Lung (tissue), 17 donors: ENCODE measurements at places on chromosomes 13 and 19.

DNA sequence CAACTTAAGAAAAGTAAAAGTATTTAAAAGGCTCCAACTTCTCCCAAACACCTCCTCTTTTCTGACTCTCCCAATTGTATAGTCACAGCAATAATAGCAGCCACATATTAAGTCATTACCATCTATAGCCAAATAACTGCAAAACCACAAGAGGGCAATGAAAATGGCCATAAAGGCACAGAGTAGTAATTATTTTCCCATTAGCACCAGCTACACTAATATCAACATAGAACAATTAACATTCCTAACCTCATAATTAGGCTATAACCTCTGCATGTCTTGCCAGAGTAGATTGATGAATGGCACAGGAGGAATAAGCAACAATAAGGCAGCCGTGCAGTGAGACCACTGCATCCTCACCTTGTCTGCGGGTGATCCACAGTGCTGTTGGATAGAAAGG, 226.4 kb upstream of the SERP2 start:
- DNase-seq, result no peak

DNA sequence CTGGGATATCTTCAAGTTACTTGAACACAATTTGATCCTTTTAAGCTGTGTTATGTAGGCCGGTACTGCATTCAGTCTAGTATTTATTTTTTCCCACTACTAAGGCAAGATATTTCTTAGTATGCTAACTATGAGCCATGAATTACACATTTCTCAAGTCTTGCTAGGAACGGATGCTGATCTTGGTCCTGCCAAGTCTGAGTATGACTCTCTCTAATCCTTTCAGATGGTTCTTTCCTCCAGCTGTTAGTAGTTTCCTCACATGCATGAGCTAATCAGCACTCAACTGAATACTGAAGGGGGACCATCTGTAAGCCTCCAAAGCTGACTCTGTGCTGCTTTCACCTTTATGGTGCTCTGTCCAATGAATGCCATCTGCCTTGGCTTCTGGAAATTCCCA, 460.3 kb downstream of the KCTD12 start:
- peak; percentile 19 for DNase-seq

DNA sequence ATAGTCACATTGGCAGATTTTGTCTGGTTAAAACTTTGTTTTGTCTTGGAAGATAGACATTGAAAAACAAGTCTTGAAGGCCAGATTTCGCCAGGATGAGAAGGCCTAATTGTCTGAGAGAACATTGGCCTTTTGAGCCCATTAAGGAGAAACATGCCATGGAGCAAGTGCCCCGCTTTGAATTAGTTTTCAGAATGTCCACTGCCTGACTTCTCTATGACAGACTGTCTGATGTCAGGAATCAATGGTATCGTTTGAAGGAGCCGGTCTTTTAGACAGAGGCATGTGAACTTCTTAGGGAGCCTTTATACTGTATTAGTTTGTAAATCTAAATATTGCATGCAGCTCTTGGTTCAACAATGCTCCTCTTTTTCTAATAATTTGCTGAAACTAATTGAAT, 155.9 kb downstream of the DLEU7 start:
- no peak for DNase-seq

DNA sequence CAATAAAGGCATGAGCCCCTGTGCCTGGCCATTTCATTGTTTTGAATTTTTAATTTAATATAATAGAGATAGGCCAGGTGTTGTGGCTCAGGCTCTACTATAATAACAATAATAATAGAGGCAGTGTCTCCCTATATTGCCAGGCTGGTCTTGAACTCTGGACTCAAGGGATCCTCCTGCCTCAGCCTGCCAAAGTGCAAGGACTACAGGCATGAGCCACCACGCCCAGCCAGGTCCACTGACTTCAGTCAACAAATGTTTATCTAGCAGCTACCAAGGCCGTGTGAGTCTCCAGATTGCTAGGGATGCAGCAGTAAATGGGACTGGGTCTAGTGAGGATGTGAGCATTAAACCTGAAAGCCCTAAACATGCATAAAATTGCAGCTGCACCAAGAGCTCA, 13.8 kb upstream of the ILF3 start:
- no peak for DNase-seq

DNA sequence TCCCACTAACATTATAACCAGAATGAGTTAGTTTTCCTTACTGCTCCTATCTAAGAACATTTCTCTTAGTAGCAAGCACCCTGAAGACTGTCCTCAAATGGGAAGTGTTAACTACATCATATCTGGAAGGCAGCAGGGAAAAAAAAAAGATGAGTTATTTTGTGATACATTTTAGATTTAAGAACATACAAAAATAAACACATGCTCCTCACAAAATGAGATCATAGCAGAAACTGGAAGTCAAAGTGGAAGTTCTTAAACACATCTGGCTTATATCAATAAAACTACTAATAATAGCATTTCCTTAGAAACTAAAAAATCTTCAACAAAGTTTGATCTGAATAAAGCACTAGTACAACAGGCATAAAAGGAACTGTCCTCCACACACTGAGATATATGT, 70.4 kb downstream of the SLITRK6 start:
- DNase-seq, result no peak

GRCh38 chr19:54418030-54418929, 3.0 kb downstream of the TTYH1 start:
- DNase-seq, result peak; percentile 50

- peak; percentile 73 for DNase-seq
These were observed 422 bp upstream of the MTUS2 start for GRCh38 chr13:28819735-28820098.

DNA sequence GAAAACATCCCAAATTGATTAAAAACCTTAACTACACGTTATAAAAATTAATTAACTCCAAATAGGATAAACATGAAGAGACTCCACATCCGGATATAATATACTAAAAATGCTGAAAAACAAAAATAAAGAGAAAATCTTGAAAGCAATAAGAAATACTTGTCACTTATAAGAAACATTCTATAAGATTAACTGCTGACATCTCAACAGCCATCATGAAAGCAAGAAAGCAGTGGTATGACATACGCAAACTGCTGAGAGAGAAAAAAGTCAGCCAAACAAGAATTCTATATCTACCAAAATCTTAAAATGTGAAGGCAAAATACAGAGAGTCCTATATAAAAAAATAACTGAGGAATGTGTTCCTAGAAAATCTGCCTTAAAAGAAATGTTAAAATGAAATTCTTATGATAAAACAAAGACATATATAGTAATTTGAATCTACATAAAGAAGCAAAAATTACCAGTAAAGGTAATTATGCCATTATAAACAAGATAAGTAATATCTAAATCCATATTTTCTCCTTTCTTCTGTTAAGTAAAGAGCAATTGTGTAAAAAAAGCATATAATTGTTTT, 1851.1 kb downstream of the PCDH9 start:
- DNase-seq, result no peak

GRCh38 chr19:9054207-9054606, 32.7 kb upstream of the OR1M1 start:
- no peak for DNase-seq

DNA sequence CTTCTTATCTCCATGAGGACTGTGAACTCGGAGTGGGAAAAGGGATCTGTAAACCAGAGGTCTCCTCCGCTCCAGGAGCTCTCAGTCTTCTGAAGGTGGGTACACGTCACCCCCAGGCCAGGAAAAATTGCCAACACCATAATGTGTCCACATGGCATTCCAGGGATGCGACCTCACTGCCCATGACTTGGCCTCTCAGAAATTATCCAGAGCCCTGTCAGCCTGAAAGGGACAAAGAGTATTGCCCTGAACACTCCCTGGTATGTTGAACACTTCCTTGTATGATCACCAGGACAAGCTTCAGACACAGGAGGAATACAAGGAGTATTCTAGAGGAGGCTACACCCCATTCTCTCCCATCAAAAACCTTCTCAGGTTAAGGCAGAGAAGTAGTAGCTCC, 81.0 kb upstream of the SLC7A1 start:
- no peak for DNase-seq

DNA sequence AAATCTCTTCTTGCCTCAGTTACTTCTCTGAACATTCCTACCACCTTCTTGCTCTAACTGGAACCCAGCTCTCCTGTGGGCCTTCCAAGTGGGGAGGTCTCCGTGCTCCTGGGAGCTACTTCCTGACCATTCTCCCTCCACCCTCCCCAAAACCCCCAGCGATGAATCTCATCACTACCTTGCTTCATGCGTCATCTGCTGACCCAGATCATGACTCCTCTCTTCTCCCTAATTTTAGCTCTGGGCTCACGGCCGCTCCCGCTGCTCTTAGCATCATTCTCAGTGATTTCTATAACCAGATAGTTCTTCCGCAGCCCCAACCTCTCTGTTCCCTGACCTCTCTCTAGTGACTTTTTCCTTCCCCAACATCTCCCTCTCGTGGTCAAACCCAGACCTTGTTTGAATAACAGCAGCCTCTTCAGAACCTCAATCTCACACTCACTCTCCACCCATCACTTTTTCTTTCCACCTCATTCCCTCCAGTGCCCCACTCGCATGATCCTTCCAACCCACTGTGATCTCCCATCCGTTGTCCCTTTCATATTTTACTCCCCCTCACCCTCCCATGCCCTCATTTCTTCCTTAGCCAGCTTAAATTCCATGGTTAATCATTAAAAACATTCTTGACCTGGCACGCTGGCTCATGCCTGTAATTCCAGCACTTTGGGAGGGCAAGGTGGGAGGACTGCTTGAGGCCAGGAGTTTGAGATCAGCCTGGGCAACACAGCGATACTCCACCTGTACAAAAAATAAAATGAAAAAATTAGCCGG, 21.8 kb downstream of the MRPS12 start:
- no peak for DNase-seq
